Activated CD4-positive, alpha-beta T cell treated with anti-CD3 and anti-CD28 coated beads, Interleukin-2, amount 50 U/mL, for 16 hours (primary cell): ENCODE measurements at places on chromosomes 11 and 22.

- DNase-seq: no peak
These were observed 27.9 kb downstream of the GRAP2 start for GRCh38 chr22:39928536-39929520.

DNA sequence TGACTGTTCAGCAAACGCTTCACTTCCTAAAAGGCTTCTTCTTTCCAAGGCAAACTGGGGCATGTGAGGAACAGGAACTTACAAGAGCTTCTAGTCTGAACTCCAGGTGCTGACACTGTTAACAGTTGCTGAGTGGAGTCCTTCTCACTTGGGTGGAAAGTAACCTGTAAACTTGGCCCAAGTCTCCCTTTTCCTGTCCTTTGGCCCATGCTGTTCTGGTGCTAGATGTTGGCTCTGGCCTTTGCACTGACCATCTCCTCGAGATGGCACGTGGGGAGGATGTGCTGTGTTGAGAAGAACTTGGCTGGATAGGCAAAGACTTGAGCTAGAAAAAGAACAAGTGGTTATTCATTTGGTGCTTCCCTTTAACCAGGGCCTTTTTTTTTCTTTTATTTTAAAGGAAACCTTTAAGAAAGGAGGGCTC, 53.6 kb downstream of the PTPRJ start:
- no peak for DNase-seq

- peak; percentile 36 for DNase-seq
These were observed 4.3 kb upstream of the AMPD3 start for GRCh38 chr11:10450462-10451425.

- no peak for DNase-seq
These were observed 3.1 kb downstream of the PRDX5 start for GRCh38 chr11:64321026-64321425.
